ENCODE measurements at places on chromosomes 6 and 20.

GRCh38 chr6:2795956-2796355, 30.8 kb downstream of the WRNIP1 start:
- DNase-seq: no peak

DNA sequence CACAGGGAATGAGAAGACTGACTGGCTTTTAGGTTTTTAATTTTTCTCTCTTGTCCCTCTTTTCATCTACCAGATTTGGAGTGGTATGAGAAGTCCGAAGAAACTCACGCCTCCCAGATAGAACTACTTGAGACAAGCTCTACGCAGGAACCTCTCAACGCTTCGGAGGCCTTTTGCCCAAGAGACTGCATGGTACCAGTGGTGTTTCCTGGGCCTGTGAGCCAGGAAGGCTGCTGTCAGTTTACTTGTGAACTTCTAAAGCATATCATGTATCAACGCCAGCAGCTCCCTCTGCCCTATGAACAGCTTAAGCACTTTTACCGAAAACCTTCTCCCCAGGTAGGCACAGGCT, 644 bp downstream of the MAD2L1BP start:
- no peak for DNase-seq

DNA sequence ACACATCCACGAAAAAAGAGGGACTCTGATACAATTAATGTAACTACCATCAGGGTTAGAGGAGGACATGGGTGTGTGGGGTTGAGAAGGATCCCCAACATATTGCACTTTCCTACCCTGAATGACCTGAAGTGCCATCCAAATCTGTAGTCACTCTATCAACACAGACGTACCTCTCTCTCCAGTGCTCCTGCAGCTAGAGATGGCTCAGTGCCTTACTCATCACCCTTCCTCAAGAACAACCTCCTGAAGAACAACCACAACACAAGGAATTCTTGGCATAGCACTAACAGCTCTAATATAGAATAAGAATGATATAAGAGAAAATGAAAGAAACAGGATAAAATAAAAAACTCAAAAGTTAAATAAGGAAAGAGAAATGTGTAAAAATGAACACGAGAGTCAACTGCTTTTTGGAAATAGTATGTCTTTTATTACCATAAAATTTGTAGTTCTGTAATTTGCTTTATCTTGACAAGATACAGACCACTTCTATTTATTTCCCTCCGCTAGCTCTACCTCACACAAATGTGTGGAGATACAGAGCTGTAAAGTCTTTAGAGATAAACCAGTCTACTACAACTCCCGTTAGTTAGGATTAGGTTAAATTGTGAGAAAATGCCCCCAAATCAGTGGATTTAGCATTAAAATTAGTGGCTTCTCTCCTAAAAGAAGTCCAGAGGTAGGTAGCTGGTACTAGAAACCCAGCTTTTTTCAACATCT, 63.9 kb downstream of the REV3L start:
- no peak for DNase-seq

DNA sequence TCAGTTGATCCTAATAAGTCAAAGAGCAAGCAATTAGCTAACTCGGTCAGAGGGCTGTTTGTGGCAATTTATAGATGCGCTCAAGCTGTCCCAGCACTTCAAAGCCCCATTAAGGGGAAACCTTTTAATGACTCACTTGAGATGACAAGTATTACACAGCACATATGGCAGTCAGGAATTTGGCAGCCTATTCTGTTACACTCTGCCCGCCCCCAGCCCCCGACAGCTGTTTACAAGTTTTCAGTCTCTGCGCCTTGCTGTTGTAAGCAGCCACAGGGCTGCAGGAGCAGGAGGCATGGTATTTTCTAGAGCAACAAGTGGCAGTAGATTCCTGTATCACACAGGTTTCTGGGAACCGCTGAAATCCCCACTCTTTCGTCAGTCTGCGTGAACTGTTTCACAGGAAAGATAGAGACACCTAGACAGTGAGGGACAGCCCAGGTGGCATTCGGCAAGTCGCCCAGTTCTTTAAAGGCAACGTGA, 263.0 kb downstream of the FOXC1 start:
- no peak for DNase-seq

DNA sequence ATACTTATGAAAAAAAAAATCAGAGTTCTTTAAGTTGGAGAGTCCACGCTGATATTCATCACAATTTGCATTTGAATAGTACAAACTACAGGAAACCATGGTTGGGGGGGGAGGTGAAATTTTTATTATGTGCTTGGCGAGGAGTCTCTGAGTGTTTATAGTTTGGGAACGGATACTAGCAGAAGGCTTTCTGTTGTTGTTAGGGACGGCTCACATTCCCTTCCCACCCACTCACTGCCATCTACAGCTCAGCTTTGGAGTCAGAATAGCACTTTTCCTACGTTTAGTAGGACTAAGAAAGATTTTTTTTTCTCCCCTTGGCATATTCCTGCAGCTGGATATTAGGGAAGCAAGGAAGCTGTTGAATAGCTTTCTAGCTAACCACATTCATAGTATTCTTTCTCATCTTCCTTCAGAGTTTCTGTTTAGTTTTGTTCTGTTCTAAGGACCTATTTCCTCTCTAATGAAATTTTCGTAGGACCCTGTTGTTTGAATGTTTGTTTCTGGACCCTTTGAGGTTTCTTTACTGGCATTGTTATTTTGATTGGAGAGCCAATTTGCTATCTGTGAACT, 235.1 kb upstream of the ZNF217 start:
- no peak for DNase-seq

Data from vagina (tissue), 2 donors.